Stimulated activated CD4-positive, alpha-beta T cell treated with anti-CD3 and anti-CD28 coated beads, Interleukin-15, amount 100 ng/mL, for 48 hours (primary cell): ENCODE measurements at places on chromosomes 1 and 21.

GRCh38 chr1:162740755-162741154 lies 49.7 kb upstream of the HSD17B7 start:
- no peak for DNase-seq

DNA sequence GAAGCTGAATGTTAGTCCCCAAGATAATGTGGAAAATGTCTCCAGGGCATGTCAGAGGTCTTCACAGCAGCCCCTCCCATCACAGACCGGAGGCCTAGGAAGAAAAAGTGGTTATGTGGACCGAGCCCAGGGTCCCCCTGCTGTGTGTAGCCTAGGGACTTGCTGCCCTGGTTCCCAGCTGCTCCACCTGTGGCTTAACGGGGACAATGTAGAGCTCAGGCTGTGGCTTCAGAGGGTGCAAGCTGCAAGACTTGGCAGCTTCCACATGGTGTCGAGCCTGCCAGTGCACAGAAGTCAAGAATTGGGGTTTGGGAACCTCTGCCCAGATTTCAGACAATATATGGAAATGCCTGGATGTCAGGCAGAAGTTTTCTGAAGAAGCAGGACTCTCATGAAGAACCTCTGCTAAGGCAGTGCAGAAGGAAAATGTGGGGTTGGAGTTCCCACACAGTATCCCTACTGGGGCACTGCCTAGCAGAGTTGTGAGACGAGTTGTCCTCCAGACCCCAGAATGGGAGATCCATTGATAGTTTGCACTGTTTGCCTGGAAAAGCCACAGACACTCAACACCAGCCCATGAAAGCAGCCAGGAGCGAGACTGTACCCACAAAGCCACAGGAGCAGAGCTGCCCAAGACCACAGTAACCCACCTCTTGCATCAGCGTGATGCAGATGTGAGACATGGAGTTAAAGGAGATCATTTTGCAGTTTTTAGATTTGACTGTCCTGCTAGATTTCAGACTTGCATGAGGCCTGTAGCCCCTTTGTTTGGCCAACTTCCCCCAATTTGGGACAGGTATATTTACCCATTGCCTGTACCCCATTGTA lies 204.9 kb downstream of the MRPL39 start:
- DNase-seq, result no peak

- no peak for DNase-seq
Measured at GRCh38 chr1:69707103-69707502, 139.4 kb downstream of the LRRC7 start.

DNA sequence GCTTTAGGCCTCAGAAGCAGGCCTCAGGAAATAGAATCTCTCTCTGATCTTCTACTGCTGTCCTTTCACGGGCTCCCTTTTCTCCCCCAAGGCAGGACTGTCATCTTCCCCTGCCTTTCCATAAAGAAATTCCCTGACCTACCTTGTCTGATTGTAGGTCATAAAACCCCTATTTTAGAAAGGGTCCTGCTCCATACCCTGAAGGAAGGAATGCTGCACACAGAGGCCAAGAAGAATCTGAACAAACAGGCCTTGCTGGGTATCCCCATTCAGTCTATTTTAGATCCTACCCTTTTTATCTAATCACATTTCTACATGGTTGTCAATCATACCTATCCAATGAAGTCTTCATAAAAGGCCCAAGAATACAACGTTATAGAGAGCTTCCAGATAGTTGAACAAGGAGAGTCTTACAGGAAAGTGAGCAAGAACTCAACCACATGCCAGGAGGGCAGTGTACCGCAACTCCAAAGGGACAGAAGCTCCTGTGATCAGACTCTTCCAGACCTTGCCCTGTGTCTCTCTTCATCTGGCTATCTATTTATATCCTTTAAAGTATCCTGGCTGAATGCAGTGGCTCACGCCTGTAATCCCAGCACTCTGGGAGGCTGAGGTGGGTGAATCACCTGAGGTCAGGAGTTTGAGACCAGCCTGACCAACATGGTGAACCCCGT lies 93.1 kb downstream of the SLC16A1 start:
- no peak for DNase-seq

DNA sequence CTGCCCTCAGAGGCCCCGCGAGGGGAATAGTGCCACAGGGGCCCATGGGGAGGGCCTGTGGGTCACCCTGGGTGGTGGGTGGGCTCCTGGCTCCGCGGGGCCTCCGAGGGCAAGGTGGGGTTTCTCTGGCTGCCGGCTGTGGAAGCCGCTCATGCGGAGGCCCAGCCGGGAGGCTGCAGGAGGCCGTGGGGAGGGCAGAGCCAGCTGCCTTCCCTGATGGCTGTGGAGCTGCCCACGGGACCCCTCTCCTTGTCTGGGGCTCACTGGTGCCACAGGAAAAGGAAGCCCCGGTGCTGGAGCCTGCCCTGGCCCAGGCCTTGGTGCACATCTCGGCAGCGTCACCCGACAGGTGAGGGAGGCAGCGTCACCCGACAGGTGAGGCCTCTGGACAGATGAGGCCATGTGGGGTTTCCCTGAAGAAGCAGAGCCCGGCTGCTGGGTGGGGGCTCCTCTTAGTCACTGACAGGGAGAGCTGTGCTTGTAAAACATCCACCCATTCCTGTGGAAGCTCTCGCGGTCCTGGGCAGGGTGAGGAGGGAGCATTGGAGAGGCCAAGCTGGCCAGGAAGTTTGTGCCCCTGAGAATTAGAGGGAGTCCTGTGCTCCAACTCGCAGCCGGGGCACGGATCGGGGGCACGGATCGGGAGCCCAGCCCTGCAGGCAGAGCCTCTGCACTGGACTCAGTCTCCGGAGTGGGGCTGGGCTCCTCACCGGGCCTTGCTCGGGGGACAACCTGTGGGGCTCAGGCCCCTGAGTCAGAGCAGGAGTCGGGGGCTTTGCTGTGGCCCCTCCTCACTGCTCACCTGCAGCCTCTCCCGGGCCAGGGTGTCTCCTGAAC lies 6.1 kb downstream of the MIB2 start:
- no peak for DNase-seq

DNA sequence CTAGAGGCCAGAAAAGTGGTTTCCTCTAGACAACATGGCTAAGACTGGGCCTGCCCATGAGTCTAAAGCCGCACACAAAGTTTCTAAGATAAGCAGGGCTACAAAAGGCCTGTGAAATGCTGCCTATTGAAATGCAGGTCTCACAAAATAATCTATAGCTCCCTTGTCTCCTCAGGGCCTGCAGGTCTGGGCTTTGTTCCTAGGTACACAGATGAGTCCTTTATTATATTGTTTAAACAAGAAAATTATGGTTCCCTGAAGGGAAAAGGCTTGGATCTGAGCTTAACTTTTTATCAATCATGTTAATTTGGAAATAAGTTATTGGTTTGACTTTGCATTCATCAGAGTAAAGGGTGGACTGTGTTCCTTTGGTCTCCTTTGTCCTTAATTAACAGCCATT lies 413.4 kb upstream of the BEND5 start:
- no peak for DNase-seq

GRCh38 chr1:4308806-4309205 lies 345.6 kb upstream of the AJAP1 start:
- no peak for DNase-seq

DNA sequence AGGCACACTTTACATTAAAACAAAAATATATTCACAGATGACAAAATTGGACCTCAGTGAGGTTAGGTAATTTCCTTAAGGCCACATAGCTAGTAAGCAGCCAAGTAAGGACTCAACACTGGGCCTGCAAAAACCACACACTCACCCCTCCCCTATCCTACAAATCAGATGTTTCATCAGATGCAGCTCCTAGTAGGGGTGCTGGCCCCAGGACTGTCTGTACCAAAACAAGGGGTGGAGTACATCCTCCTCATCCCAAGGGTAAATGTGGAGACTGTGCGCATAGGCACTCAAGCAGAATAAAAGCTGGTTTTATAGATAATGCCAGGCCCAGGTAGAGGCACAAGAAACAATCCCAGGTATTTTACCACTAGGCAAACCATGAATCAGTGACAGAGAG lies 25.7 kb downstream of the URB1 start:
- no peak for DNase-seq

DNA sequence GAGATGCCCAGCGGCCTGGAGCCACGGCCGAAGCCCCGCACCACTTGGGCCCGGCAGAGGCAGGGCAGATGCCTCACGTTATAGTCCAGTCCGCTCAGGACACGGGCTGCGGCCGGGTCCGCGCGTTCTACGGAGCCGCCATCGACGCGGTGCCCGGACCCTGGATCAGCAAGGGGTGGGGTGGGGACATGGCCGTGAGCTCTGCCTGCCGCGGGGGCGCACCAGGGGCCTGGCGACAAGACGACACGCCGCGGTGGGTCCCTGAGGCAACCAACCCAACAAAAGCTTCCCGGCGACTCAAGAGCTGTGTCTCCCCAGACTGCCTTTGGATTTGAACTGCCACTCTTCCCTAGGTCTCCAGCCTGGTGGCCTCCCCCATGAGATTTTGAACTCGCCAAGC lies 211.4 kb upstream of the GREM2 start:
- DNase-seq, result no peak

- no peak for DNase-seq
Measured at GRCh38 chr1:185312361-185313138, 4.5 kb downstream of the IVNS1ABP start.

- no peak for DNase-seq
Measured at GRCh38 chr1:155318082-155318481, 2.6 kb upstream of the RUSC1 start.

DNA sequence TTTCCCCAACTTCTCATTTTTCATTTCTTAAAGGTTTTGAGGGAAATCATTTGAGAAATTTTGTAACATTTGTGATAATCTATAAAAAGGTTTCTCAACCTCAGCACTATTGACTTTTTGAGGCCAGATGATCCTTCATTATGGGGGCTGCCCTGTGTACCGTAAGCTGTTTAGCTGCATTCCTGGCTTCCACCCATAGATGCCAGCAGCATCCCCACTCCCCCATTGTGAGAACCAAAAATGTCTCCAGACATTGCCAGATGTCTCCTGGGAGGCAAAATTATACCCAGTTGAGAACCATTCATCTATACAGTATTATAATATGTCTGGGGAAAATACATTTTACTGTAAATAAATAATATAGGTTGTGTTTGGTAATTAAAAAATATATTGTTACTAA lies 146.0 kb downstream of the PBX1 start:
- DNase-seq, result no peak

- DNase-seq, result no peak
Measured at GRCh38 chr1:89951766-89952604, 42.9 kb upstream of the ZNF326 start.

DNA sequence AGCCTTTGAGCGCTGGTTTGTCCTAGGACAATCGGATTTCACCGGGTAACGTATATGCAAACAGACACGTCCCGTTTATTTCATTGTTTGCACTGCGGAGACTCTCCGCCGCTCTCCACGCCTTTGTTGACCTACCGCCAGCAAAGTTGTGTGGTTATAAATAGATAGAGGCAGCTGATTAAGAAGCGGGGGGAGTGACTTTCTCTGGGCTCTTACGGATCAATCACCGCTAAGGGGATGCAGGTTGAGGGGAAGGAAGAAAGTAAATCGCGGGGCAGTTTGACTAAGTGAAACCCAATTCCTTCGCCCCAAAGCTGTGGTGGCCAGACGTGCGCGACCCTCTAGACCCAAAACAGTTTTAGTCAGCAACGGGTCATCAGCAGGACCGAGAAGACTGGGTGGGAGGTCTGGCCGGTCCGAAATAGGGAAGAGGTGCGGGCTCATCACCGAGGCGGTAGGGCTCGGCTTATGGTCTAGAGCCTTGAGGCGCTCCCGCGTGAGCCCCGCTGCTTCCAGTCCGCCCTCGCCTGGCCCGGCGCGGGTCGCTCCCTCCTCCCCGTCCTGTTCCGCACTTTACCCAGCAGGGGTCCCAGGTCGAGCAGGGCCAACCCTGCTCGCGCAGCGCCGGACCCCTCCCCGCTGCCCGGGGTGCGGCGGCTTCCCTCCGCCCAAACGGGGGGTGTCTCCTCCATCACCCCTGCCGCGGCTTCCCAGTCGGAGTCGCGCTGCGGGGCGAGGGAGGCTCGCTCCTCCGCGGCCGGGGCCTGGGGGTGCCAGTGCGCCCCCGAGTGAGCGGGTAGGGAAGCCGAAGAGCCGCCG lies 120.8 kb upstream of the RRP15 start:
- DNase-seq, result no peak

DNA sequence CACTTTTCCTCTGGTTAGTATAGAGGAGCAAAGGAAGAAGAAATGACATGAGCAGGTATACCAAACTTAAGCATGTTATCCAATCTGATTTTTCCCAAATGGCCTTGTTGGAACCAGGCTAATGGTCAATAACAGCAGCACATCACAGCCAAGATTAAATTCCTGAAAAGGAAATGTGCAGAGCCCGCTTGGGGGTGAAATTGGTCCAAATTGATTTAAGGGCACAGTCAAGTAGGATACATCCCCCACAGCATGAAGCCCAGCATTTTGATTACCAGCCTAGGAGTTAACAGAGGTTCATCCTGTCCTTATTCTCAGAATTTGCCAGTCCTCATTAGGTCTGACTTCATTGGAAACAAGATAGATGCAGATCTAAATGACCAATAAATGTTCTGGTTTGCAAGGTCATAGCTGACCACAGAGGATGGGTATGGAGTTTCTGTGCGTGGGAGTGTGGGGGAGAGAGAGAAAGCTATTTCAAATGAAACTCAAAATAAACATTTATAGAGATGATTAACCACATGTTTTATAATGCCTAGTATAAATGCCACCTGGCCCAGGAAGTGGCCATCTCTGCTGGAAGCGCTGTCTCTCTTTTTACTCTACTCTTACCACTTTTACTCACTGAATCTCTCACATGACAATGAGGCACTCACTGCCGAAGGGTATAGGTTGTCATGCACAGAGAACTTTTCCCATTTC lies 38.7 kb downstream of the RGS5 start:
- DNase-seq, result no peak
